Left lung (tissue), 14 donors: ENCODE measurements at places on chromosomes 7 and 10. TPM values are rescaled to one million over a fixed set of nuclear protein-coding genes. Genes with fewer than 3 reads are reported as not detected.

Gene KCP
- polyA plus RNA-seq: 7.5 TPM

Gene URGCP
- 37.5 TPM for polyA plus RNA-seq

DNA sequence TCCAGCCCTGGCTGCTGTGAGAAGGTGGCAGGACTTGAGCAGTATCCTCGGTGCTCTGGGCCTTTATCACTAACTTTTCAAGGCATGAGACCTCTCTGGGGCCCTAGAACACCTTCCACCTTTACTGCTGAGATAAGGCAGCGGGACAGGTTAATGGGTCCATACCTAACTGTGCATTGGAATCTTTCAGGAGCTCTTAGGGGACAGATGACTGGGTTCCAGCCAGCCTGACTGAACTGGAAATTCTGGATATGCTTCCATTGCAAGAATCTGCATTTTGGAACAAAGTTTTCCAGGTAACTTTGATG lies 73.0 kb downstream of the ATXN7L1 start:
- no peak for DNase-seq

GRCh38 chr10:103199488-103199887 lies 6.4 kb upstream of the NT5C2 start:
- no peak for DNase-seq

DNA sequence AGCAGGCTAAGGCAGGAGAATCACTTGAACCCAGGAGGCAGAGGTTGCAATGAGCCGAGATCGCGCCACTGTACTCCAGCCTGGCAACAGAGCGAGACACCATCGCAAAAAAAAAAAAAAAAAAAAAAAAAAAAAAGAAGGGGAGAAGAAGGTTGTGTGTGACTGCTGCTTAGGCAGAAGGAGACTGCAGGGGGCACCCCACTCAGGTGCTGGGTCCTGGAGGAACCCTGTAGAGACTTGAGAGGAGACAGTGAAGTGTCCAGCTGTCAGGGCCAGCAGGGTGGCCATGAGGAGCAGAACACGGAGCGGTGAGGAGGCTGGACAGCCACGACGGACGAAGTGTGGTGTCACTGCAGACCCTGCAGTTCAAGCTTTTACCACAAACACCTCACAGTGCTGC lies 99.0 kb upstream of the NMT2 start:
- no peak for DNase-seq

GRCh38 chr10:15545266-15545665 lies 174.2 kb upstream of the FAM171A1 start:
- no peak for DNase-seq

DNA sequence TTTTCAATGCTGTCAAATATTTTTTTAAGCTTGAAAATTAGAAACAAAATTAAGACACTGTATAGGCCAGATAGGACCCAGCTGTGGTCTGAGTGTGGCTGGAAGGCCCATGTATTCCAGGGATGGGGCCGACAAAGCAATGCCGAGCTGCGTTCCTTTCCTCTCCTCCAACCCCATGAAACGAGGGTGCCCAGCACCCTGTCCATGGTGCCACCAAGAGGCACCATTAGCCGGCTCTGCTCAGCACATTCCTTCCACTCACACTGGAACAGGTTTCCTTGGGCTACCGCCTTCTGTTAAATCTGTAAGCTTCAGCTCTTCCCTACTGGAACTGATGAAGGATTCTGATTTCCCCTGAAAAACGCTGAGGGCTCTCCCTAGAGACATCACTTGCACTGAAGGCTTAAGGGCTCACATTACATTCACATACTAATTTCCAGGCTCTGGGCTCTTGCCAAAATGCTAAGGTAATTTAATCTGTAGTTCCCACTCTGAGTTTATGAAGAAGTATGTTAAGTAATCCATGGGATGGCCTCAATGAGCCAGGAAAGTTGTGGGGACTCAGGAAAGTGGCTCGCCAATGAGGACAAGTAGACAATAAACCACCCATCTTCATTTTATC lies 73.7 kb upstream of the CAMK2B start:
- DNase-seq: no peak

GRCh38 chr7:90552521-90552920 lies 43.6 kb upstream of the CDK14 start:
- DNase-seq: peak; percentile 10

GRCh38 chr7:30433082-30433481 lies 45.5 kb downstream of the NOD1 start:
- DNase-seq: peak; percentile 82
